Stimulated activated CD8-positive, alpha-beta memory T cell treated with anti-CD3 and anti-CD28 coated beads, Interleukin-4, amount 100 ng/mL, for 1 hour (primary cell): ENCODE measurements at places on chromosomes 7 and 10.

DNA sequence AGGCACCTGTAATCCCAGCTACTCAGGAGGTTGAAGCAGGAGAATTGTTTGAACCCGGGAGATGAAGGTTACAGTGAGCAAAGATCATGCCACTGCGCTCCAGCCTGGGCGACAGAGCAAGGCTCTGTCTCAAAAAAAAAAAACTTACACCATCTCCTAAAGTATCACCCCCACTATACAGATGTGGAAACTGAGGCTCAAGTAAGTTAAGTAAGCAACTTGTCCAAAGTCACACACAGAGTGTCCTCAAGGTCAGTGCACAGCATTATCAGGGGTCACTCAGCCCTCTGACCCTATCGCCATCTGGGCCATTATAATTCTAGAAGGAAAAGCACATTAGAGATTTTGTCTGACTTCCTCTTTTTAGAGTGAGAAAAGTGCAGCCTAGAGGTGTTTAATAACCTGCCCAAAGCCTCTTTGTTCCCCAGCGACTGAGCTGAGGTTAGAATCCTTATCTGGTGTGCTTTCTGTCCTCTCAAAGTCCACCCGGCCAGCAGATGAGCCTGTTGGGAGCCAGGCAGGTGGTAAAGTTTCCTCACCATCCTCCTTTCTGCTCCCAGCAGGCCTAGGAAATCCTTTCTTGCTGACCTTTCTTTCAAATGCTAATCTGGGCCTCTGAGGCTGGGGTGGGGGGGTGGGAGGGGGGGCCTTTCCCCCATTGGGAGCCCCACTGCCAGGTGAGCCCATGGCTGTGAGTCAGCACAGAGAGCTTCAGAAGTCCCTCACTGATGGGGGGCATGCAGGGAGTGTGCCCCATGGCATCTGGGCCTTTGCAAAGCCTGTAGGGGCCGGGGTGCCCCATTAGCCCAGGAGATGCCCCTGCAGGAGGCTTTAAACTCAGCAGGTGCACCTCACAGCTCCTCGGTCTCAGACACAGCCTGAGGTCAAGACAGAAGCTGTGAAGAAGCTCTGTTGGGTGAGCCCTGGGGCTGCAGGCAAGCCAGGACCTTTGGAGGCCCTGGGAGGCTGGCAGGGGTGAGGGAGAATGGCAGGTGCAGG is 12.0 kb upstream of the KCNMA1 start:
- DNase-seq: no peak

DNA sequence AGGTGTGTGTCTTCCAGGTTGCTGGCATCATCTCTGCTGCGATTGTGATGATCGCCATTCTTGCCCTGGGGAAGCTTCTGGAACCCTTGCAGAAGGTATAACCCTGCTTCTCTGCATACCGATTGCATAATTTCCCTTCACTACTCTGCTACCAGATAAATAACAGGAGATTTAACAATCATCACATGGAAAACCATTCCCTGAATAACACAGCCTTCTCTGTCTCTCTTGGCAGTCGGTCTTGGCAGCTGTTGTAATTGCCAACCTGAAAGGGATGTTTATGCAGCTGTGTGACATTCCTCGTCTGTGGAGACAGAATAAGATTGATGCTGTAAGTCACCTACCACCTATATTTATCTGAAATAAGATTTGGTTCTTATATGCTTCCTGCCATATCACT is 33.8 kb downstream of the SLC26A4 start:
- DNase-seq: no peak

DNA sequence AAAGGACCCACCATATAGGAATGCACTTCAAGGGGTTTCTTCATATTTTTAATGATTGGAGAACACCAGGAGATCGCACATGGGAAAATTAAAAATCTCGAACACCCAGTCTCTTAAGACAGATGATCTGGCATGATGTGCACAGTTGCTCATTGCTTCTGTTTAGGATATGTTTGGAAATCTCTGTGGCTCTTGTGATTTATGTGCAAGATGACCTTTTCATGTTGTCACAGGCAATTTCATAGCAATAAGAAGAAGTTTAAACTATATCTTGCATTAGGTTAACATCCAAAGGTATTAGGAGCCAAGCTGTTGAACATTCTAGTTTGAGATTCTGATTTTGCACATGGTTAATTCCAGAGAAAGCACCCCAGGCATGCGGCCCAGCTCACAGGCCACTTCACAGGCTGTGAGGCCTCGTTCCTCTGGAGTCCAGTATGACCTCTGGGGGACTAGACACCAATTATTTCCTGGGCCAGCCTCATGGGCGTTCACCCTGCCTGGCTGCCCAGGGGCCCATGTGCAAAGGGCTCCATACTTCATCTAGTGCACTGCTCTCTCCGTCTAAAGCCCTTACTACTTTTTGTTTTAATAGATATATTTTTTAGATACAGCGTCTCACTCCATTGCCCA is 28.4 kb downstream of the CAMK1D start:
- DNase-seq: no peak

DNA sequence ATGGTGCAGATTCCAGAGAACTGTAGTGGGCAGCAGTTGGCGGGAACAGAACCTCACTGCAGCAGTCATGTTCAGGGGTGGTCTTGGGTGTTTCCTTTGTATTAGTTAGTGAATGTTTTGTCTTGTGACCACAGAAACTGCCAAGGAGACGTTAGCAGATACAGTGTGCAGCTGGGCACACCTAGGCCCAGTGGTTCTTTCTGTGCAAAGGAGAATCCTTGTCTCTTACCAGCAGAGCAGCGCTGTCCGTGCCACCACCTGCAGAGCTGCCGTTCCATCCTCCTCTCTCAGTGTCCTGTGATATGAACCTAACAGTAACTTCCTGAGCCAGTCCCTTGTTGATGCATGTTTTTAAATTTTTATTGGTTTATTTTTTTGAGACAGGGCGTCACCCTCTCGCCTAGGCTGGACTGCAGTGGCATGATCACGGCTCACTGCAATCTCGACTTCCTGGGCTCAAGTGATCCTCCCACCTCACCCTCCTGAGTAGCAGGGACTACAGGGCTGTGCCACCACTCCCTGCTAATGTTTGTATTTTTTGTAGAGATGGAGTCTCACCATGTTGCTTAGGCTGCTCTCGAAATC is 60.6 kb downstream of the WDR37 start:
- DNase-seq: no peak

DNA sequence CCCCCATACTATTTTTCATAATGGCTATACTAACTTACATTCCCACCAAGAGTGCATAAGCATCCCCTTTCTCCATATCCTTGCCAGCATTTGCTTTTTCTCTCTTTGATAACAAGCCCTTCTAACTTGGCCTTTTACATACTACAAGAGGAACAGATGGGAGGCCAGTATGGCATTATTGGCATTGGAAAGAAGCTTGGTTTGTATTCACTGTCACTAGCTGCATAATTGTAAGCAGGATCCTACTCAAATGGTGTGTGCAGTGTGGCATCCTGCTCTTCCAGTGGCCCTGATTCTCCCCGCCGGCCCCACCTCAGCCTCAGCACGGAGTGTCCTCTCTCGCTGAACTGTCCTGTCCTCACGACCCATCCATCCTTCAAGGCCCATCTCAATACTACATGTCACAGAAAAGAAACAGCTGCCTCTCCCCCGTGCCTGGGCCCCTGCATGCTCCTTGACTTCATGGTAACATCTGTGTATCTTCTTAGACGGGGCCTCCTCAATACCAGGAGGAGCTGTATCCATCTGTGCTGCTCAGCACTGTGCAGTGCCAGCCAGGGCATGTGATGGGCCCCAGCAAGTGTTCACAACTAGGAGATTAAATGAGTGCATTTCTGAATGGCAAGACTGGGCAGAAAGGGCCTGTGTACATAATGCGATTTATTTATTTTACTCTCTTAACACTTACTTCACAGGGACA is 205.2 kb downstream of the COBL start:
- DNase-seq: no peak

GRCh38 chr10:17808971-17809841 is at the start of gene MRC1:
Gene MRC1, plus strand, starts transcription at chr10:17809348. Its CDS starts 118 bp downstream, at chr10:17809466.
- DNase-seq: no peak

GRCh38 chr7:105674200-105674920 is 93.1 kb upstream of the EFCAB10 start:
- no peak for DNase-seq

GRCh38 chr10:34748357-34748756 is 66.7 kb downstream of the PARD3 start:
- no peak for DNase-seq

GRCh38 chr7:38518541-38518940 is 112.6 kb downstream of the AMPH start:
- no peak for DNase-seq

GRCh38 chr10:133123746-133124356 is 36.1 kb downstream of the ADGRA1 start:
- DNase-seq: no peak

DNA sequence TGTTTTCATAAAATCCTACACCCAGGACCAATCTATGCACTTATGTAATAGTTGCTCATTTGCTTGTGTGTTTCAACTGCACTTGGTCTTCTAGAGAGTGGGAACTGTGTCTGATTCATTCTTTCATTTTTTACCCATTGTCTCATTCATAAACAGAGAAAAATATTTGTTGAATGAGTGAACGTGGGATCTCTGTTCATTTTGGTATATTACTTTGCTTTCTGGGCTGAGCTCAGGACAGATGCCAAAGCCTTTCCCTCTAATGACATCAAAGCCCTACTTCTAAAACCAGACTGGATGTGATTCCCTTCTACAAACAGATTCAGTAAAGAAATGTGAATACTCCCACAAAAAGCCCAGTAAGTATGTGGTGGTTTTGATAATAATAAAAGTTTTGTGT is 145.2 kb downstream of the ST7 start:
- no peak for DNase-seq

- no peak for DNase-seq
Measured at GRCh38 chr10:72328045-72328828, 26.5 kb downstream of the DNAJB12 start.

DNA sequence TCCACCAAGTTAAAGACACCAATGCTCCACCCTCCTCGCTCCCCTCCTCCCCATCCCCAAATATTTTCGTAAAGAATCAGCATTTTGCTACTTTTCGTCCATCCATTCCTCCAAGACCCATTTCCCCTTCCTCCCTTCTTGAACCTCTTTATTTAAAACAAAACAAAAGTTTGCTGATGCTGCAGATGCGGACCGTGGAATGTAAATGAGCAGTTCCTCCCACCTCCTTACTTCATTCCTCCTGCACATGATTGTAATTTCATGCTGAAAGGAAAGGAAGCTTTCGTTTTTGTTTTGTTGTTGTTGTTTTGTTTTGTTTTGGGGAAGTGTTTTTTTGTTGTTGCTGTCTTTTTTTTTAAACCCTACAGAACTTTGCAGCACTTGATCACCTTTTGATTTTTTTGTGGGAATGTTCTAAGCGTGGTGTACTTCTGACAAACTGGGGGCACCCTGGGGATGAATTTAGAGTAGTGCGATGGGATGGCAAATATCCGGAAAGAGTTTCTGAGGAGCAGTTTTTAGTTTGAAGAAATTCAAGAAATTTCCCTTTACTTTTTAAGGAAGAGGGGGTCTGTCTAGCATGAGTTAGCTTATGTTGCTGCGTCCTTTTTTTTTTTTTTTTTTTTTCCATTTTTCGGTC is 177.3 kb downstream of the TCF7L2 start:
- DNase-seq: no peak

DNA sequence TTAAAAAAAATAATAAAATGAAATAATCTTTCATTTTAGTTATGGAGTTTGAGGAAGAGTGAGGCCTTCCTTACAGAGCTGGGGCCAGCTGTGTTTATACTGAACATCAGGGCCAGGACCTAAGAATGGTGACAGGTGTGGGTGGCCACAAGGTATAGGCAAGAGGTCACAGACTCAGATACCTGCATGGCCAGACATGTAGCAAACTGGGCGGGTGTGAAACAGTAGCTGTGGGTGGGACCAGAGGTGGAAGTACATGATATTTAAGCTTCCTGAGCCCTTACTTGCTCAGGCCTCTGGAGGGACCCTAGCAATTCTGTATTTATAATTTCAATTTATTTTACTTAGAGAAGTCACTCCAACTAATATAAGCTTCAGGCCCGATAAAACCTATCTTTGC is 27.7 kb upstream of the CAMK1D start:
- no peak for DNase-seq

DNA sequence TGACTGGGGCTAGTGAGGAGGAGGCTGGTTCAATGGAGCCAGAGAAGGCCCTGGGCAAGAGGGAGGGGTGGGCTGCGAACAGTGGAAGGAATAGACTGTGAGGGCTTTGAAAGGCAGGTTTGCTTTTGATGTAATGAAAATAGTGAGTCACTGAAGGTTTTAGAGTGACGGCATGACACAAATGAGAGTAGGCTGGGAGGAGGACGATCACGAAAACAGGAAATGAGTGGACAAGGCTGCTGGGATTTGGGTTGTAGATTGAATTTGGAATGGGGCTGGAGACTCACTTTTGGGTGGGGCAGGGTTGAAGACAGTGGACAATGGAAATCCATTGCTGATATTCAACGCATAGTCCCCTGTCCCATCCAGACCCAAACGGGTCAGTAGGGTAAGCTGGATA is 139.6 kb downstream of the CDH23 start:
- DNase-seq: no peak

DNA sequence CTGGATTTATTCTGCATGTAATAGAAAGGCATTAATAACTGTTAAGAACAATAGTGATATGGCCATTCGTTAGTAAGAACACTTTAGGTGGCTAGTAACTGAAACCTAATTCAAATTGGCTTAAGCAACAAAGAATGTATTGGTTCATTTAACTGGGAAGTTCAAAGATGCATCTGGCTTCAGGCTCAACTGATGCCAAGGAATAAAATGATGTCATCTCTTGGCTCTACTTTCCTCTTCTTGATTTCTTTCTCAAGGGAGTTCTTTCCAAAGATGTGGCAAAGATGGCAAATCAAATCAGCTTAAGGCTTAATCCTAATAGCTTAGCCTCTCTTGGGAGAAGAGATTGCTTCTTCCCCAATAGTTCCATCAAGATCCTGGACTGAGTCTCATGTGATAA is 51.6 kb downstream of the PIK3CG start:
- no peak for DNase-seq

DNA sequence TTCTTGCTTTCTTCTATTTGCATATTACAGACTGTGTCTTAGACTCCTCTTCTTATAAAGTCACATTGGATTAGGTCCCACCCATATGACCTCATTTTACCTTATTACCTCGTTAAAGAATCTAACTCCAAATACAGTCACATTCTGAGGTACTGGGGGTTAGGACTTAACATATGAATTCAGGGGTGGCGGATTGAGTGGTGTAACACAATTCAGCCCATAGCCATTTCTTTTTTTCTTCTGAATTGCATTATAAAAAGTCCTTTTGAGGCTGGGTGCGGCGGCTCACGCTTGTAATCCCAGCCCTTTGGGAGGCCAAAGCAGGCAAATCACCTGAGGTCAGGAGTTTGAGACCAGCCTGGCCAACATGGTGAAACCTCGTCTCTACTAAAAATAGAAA is 6.8 kb upstream of the HERC4 start:
- DNase-seq: no peak
